ENCODE measurements at places on chromosomes 5 and 9.

- DNase-seq = no peak
These were observed 209.3 kb downstream of the C9orf50 start for GRCh38 chr9:129411501-129412175.

GRCh38 chr9:136151214-136151804 is 32.6 kb upstream of the TMEM250 start:
- DNase-seq = no peak

GRCh38 chr5:77369566-77369965 is 122.5 kb downstream of the WDR41 start:
- DNase-seq = no peak

DNA sequence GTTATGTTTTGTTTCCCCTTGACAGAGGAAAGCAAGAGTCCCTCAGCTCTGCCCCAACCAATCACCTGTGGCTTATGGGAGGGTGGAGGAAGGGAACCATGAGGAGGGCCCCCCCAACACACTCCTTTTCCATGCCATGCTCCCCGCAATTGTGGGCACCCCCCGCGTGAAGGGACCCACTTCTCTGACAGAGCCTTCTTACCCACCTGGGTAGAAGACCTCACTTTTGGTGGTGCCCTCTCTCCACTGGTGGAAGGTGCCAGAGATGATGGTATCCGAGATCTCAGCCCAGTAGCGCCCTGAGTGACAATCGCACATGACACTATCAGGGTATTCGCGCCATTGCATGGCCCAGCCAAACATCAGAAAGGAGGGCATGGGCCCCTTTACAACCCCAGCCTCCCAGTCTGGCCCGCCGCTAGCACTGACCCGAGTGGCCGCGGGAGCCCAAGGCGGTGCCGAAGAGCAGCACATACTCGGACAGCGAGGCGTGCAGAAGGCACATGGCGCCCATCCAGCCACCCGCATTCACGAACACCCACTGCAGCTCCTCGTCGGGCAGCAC is 714 bp downstream of the SIGMAR1 start:
- no peak for DNase-seq

GRCh38 chr9:16434526-16434925 is 435.9 kb downstream of the BNC2 start:
- DNase-seq = no peak
